Upper lobe of left lung (tissue), 6 donors: ENCODE measurements at places on chromosomes 13 and 19. TPM values are rescaled to one million over a fixed set of nuclear protein-coding genes. Genes with fewer than 3 reads are reported as not detected.

COLGALT1 gene
- 124 TPM for total RNA-seq

MEIS3 gene
- 3.8 TPM for total RNA-seq

DNA sequence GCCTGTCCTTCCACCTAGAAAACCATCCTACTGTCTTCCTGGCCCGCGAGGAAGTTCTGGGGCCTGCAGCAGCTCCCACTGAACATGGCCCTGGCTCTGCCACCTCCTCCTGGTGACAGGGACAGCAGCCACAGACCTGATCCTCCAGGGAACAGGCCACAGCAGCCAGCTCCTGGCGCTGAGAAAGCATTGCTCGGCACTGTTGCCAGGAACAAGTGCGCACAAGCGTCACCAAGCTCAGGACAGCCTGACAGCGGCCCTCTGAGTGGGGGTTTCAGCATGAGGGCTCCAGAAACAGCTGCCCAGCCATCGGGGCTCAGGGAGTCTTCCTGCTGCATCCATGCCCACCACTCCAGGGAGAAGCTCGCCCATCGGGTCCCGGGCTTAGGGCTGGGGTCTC, 21.9 kb downstream of the AP3D1 start:
- H3K4me3 ChIP-seq = no peak overlapping the region
- H3K4me1 ChIP-seq = no peaks in the 10 kb centered on the region
- H3K36me3 ChIP-seq = peaks cover 92% of the 10 kb centered on the region
- DNase-seq = no peak

RFPL4AL1 gene
- not detected for total RNA-seq

- no peak overlapping the region for H3K27ac ChIP-seq
- DNase-seq = no peak
- no peaks in the 10 kb centered on the region for H3K4me1 ChIP-seq
- H3K4me3 ChIP-seq = no peak overlapping the region
- no peaks in the 10 kb centered on the region for H3K36me3 ChIP-seq
These were observed 90.3 kb upstream of the SLC10A2 start for GRCh38 chr13:103156346-103156998.

- DNase-seq = no peak
- H3K4me3 ChIP-seq = no peak overlapping the region
- no peaks in the 10 kb centered on the region for H3K4me1 ChIP-seq
These were observed 48.2 kb upstream of the CALM3 start for GRCh38 chr19:46552891-46553290.

MAMSTR gene
- total RNA-seq = 3.1 TPM

ZNF575 gene
- not detected for total RNA-seq

GRCh38 chr19:10290876-10291553, 1.3 kb downstream of the ICAM5 start:
- no peaks in the 10 kb centered on the region for H3K27me3 ChIP-seq
- H3K36me3 ChIP-seq = no peaks in the 10 kb centered on the region
- peak overlapping the region; percentile 62 for H3K27ac ChIP-seq

DNA sequence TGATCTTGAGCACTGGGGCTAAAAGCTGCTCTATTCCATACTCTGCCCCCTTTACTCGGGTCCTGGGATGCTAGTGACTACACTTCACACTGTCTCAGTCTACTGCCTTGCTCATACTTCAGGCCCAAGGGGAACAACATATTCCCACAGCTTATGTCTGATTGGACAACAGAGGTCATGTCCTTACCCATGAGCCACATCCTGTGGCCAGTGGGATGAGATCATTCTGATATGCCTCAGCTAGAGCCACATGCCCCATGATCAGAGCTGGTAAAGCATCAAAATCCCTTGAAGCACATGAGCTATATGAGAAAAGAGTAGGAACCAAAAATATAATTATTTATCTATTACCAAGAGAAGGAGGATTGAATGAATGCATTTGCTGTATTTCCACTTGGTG, 290.1 kb upstream of the TSHZ3 start:
- no peak overlapping the region for H3K4me3 ChIP-seq
- H3K36me3 ChIP-seq = no peaks in the 10 kb centered on the region
- DNase-seq = no peak
- no peaks in the 10 kb centered on the region for H3K4me1 ChIP-seq
